ENCODE measurements at places on chromosomes 13 and 19.

DNA sequence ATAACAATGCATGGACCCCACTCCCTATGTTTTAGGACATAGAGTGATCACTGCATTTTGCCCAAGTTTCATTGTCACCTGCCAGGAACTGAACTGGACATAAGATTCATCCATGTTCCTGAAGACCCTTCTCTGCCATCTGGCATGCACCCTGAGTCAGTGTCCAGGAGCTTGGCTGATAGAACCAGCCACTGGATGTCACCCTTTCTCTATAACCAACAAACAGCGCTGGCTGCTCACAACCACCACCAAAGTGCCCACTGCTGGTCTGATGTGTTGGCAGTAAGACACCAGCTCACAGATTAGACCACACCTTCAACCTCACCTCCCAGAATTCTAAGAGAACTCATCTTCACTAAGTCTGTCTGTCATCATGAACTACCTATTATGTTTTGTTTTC is 333.4 kb downstream of the ITGBL1 start:
- DNase-seq, result no peak

- no peak for DNase-seq
Measured at GRCh38 chr19:40519352-40520322, 52.8 kb downstream of the SPTBN4 start.

GRCh38 chr19:46624958-46625661 is at the start of gene PTGIR:
TSS of gene PTGIR (minus strand) at chr19:46625089. CDS start at chr19:46624225, 864 bp downstream.
- DNase-seq, result no peak

DNA sequence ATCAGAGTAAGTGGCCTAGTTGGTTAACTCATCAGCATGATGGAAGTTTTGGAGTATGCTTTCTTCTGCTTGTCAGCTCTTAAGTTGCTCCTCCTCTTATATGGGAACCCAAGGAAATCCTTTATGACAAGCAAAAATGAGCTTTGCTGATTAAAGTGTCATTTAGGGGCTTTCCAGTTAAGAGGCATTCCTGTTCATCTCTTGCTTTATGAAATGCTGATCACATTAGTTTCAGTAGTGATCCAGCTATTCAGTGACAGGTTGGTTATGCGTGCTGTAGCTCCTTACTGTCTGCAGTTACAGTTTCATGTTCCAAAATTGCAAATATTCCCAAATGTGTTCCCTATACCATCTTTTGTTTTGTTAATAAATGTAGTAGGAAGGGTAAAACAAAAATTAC is 146.6 kb downstream of the CDK8 start:
- no peak for DNase-seq

DNA sequence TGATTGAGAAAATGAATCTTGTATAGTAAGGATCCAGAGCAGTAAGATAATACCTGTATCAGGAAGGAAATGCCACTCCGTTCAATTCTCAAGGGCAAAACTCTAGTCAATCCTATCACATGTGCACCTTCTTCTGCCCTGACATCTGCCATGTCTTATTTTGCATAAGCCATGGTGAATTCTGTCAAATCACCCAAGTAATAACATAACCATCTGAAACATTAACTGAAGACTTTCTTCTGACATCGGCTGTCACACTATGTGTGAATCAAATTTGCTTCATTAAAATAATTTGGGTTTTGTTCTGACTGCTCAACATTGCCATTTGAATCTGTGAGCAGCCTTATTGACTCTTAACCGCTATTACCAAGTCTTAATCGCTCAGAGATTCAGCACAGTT is 91.2 kb downstream of the PCDH9 start:
- no peak for DNase-seq

DNA sequence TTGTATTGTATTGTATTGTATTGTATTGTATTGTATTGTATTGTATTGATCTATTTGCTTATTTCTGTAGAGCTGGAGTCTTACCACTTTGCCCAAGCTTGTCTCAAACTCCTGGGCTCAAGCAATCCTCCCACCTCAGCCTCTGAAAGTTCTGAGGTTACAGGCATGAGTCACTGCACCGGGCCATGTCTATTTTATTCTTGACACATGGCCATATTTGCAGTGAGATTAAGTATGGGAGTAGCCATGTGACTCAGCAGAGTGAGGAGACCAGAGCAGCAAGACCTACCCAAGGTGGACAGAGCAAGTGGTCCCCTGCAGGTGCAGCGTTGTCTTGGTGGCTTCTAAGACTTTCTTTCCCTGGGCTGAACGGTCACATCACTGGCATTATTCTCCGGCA is 49.1 kb upstream of the UBAC2 start:
- no peak for DNase-seq

- no peak for DNase-seq
Measured at GRCh38 chr19:45630463-45630862, 8.7 kb downstream of the EML2 start.

DNA sequence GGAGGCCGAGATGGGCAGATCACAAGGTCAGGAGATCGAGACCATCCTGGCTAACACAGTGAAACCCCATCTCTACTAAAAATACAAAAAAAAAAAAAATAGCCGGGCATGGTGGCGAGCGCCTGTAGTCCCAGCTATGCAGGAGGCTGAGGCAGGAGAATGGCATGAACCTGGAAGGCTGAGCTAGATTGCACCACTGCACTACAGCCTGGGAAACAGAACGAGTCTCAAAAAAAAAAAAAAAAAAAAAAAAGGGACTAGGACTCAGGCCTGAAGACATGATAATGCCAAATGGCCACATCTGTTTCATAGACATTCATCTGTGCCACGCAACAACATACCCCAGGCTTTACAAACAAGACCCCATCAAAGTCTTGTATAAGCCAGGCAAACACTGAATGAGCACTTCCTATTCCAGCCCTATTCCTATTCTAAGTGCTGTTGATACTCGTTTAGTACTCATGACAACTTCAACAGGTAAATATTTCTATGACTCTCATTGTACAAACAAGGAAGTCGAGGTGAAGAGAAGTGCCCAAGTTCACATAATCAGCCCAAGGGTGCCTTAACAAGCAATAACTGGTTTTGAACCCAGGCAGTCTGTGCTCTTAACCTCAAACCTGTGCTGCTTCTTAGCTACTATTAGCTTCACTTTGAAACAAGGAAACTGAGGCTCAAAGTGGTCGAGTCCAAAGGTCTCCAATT is 1.7 kb downstream of the B9D2 start:
- DNase-seq, result no peak

DNA sequence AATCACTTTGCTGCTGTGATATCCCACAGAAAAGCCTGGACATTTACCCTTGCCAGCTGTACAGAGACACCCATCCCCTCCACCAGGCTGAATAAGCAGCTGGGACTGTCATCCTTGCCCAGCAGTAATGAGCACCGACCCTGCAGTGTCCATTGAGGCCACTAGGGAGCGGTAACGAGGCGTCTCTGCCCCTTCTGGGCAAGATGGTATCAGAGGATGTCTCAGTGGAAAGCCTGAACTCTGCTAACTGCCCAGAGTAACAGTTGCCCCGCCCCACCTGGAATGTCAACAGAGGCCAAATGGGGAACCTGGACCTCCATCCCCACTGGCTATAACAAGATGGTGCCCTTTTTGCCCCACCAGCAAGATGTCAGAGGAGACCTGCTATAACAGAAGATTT is 22.8 kb upstream of the CEACAM20 start:
- no peak for DNase-seq

DNA sequence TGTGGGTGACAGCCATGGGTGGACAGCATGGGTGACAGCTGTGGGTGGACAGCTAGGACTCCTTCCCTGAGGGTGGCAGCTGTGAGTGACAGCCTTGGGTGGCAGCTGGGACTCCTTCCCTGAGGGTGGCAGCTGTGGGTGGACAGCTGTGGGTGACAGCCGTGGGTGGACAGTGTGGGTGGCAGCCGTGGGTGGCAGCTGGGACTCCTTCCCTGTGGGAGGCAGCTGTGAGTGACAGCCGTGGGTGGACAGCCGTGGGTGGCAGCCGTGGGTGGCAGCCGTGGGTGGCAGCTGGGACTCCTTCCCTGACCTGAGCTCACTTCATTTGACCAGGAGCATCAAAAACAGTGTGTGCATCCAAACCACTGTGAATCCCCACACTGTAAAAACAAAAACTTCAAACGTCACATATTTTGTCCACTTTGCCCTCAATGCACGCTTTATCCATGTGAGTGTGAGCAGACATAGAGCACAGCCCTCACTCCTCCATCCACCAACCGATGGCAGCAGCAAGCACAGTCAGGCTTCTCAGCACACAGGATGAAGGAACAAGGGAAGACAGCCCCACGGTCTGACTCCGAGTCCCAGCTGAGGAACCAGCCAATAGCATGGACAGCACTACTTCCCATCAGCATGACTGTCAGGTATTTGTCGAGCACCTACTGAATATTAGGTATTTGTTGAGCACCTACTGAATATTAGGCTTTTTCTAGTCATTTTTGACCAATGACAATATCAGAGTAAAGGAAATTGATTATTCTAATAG is 1.6 kb upstream of the CFAP97D2 start:
- DNase-seq, result no peak

- DNase-seq, result no peak
Measured at GRCh38 chr13:80612804-80613203, 271.9 kb upstream of the SPRY2 start.

DNA sequence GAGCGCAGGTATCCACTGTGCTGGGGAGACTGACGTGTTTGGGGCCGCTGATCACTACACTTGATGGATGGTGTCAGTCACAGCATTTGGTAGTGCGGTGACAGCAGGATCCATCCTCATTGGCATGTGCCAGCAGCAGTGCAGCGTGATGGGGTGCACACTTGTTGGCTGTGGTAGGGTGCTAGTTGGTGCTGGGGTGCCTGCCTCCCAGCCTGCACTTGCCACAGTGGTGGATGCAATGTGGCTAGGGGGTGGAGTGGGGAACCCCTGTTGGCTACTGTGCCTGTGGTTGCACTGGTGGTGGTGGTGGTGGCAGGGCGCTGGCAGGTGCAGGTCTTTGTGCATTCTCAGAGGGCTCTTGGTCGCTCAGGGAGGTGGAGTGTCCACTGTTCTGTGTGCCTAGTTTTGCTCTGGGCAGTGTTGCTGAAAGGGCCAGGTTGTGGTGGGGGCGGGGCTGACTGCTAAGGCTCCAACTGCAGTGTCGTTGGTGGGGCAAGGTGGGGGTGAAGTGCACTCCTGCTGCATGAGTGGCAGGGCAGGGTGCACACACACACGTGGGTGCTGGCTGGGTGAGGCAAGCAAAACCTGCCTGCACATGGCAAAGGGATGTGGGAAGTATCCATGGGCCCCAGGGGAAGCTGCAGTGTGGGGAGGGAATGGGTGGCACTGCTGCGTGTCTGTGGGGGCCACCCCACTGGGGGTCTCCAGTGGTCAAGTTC is 84.8 kb downstream of the ZMYM2 start:
- DNase-seq, result no peak

Data from anterior cingulate cortex (tissue), 58 donors.